Activated T-helper 2 cell treated with anti-CD3 and anti-CD28 coated beads, Interferon-gamma antibody, Interleukin-2, Interleukin-4, amounts not matched to agents 10 μg/mL and 5 μg/mL and 100 μg/mL, durations not matched to agents 14 hours and 24 hours and 36 hours (primary cell): ENCODE measurements at places on chromosomes 4 and X. TPM values are rescaled to one million over a fixed set of nuclear protein-coding genes. Genes with fewer than 3 reads are reported as not detected.

CT47B1 gene
- total RNA-seq: not detected in 2 replicates

HCFC1 gene
- 107 and 108 TPM in 2 replicates for total RNA-seq

CPZ gene
- not detected in 2 replicates for total RNA-seq

TEX13C gene
- not detected in 2 replicates for total RNA-seq

DNA sequence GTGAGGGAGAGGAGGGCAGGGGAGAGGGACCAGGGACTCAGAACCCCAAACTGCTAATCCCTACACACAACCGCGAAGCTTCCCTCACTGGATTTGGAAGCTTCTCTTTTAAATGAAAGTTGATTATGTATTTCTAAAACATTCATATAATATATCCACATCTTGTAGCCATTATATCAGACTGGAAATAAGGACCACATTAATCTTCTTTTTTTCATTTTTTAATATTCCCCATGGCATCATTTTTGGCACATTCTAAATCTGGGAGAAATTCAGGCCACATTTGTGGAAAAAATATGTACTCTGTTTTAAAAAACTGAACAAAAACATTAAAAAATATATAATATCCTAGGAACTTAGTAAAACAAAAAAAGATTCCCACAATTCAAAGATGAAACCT is 97.8 kb downstream of the AFAP1 start:
- H3K36me3 ChIP-seq: peaks cover 45% of the 10 kb centered on the region
- no peak overlapping the region for H3K4me3 ChIP-seq
- DNase-seq: no peak
- no peaks in the 10 kb centered on the region for H3K27me3 ChIP-seq

DNA sequence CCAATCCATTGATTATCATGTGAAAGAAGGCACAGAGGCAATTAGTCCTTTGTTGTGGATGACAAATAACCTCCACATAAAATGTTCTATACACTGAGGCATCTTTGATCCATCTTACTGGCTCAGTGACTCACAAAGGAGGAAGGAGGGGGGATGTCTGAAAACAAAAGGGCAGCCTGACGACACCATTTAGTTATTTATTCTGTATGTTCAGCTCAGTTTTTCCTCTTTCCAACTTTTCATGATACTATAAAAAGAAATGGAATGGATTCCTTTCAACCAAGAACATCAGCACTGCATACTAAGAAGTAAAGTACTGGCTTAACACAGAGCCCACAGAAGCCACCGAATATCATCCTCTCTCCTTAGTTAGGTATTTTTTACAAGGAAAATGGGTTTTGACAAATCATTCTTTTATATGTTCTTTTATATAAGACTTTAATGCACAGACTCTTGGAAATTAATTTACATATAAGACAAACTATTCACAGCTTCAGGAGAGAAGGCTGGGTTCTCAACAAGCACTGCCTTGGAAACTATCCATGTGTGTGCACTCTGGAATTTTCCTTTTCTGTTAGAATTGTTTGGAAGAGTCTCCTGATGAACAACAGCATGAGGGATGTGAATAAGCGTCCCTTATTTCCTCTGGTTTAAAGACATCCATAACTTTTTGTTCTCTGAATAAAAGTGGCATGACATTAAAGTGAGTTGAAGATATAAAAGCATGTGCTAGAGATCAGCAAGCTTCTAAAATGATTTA is 135.6 kb downstream of the TSPAN5 start:
- DNase-seq: no peak
- no peaks in the 10 kb centered on the region for H3K36me3 ChIP-seq
- no peaks in the 10 kb centered on the region for H3K27me3 ChIP-seq
- no peak overlapping the region for H3K4me3 ChIP-seq
- H3K4me1 ChIP-seq: peaks cover 50% of the 10 kb centered on the region

GRCh38 chr4:17265139-17265538 is 246.8 kb downstream of the QDPR start:
- no peak for DNase-seq
- peaks cover 2% of the 10 kb centered on the region for H3K4me1 ChIP-seq
- no peak overlapping the region for H3K4me3 ChIP-seq

DNA sequence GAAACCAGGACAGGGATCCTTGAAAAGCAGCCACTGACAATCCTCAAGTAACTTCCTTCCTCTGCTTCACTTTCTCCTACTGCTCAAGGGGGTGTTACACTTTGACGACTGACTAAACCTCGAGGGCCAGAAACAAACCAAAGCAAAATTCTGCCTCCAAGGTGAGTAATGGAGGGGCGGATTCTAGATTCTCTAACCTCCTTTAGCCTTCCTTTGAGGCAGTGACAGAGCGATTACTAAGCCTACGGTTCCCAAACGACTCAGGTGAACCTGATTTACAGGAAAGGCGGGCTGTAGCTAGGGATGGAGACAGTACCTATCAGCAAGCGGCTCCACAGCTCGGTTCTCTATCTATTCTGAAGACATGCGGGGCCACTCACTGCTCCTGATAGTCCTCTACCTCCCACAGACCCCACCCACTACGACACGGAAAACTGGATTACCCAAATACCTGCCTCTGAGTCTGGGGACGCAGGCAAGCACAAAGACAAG is 487 bp downstream of the TBCK start:
- no peak overlapping the region for H3K4me3 ChIP-seq
- H3K4me1 ChIP-seq: peaks cover 23% of the 10 kb centered on the region
- DNase-seq: no peak
- no peaks in the 10 kb centered on the region for H3K27me3 ChIP-seq

- no peak overlapping the region for H3K4me3 ChIP-seq
- H3K36me3 ChIP-seq: no peaks in the 10 kb centered on the region
- no peak for DNase-seq
- H3K4me1 ChIP-seq: no peaks in the 10 kb centered on the region
Observed at GRCh38 chr4:94803181-94803580, 45.4 kb downstream of the BMPR1B start.

GRCh38 chrX:11341274-11342201 is 48.3 kb downstream of the AMELX start:
- H3K4me3 ChIP-seq: no peak overlapping the region
- H3K27me3 ChIP-seq: no peaks in the 10 kb centered on the region
- no peak overlapping the region for H3K27ac ChIP-seq
- peaks cover 5% of the 10 kb centered on the region for H3K4me1 ChIP-seq

- peak overlapping the region; percentile 83 for H3K27ac ChIP-seq
- H3K4me3 ChIP-seq: no peak overlapping the region
- no peak for DNase-seq
- H3K36me3 ChIP-seq: peaks cover 47% of the 10 kb centered on the region
- H3K27me3 ChIP-seq: no peaks in the 10 kb centered on the region
- H3K4me1 ChIP-seq: peaks cover 17% of the 10 kb centered on the region
Observed at GRCh38 chrX:356385-357034, 30.2 kb downstream of the PPP2R3B start.

- no peaks in the 10 kb centered on the region for H3K27me3 ChIP-seq
- DNase-seq: no peak
- H3K36me3 ChIP-seq: no peaks in the 10 kb centered on the region
- no peak overlapping the region for H3K27ac ChIP-seq
- H3K4me1 ChIP-seq: no peaks in the 10 kb centered on the region
- no peak overlapping the region for H3K4me3 ChIP-seq
Observed at GRCh38 chrX:153527208-153527607, 9.8 kb downstream of the ATP2B3 start.

GRCh38 chrX:139156356-139156755 is 374.2 kb upstream of the F9 start:
- H3K36me3 ChIP-seq: no peaks in the 10 kb centered on the region
- no peaks in the 10 kb centered on the region for H3K4me1 ChIP-seq
- no peak overlapping the region for H3K27ac ChIP-seq
- H3K4me3 ChIP-seq: no peak overlapping the region

GRCh38 chr4:75916091-75916661 is 13.9 kb upstream of the PPEF2 start:
- peaks cover 29% of the 10 kb centered on the region for H3K36me3 ChIP-seq
- peaks cover 1% of the 10 kb centered on the region for H3K4me1 ChIP-seq
- peak; percentile 18 for DNase-seq
- H3K27me3 ChIP-seq: no peaks in the 10 kb centered on the region
- no peak overlapping the region for H3K4me3 ChIP-seq
- H3K27ac ChIP-seq: no peak overlapping the region
